ENCODE measurements at places on chromosomes 6 and 20.

DNA sequence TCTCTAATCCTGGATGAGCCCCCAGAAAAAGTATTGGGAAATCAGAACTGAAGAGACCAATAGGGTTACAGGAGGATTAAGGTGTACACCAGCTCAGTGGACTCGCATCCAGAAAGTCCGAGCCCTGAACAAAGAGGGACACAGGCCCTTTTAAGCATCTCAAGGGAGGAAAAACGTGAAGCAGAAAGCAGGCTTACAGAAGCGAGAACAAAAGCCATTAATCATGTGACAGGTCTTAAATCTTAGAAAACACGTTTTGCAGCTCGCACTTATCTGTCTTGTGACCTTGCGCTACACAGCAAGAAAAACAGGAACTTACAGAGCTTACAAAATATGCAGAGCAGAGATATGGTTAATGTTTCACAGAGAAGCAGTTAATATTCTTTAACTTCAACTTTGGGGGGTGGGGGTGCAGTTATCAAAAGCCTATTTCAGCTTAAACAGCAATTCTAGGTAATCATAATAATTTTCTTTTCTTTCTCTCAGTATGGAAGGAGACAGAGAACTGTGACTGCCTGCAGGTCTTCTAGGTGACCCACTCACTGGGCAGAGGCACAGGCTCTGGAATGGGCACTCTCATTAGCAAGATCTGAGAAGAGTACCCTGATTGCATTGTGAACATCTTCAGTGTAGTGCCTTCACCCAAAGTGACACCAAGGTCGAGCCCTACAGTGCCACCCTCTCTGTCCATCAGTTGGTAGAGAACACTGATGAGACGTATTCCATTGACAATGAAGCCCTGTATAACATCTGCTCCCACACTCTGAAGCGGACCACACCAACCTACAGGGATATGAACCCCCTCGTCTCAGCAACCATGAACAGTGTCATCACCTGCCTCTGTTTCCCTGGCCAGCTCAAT, 65.0 kb upstream of the MOCS1 start:
- DNase-seq = no peak

- no peak for DNase-seq
These were observed 43.3 kb upstream of the MRPS10 start for GRCh38 chr6:42260972-42261371.

- DNase-seq = no peak
These were observed 6.2 kb upstream of the CD93 start for GRCh38 chr20:23092384-23092756.

DNA sequence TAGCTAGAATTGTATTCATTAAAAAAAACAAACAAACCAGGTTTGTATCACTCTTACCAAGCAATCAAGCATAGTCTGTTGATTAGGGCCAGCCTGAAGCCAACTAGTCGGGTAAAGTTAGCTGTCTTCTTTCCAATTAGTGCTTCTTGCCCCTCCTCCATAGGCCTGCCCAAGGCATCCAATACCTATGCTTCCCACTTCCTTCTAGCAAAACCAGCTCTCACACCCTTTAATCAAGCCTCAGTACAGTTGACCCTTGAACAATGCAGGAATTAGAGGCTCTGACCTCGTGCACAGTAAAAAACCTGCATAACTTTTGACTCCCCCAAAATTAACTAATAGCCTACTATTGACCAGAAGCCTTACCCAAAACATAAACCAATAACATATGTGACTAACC, 119.1 kb upstream of the DTNBP1 start:
- DNase-seq = no peak

DNA sequence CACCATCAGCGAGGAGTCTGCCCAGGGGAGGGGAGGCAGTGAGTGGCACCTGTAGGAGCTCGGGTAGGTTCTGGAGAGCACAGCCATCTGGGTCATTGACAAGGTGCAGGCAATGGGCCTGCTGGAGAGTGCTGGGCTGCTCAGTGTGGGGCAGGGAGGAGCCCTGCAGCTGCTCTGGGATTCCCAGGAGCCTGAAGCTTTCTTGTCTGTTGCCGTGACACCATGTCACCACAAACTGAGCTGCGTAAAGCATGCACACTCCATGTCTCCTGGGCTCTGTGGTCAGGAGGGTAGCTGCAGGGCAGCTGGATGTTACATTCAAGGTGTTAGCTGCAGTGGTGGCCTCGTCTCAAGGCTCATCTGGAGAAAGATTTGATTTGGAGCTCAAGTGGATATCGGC, 4.5 kb upstream of the SLC22A1 start:
- DNase-seq = no peak

DNA sequence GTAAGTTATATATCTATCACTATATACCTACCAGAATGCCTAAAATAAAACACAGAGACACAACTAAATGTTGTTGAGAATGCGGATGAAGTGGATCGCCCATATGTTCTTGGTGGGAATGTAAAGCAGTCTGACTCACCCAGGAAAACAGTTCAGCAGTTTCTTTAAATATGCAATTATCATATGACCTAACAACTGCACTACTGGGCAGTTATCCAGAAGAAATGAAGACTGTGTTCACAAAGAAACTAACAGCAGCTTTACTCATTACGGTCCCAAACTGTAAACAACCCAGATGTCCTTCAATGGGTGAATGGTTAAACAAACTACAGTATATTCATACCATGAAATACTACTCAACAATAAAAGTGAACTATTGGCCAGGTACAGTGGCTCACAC, 14.3 kb upstream of the ZC3H12D start:
- no peak for DNase-seq

DNA sequence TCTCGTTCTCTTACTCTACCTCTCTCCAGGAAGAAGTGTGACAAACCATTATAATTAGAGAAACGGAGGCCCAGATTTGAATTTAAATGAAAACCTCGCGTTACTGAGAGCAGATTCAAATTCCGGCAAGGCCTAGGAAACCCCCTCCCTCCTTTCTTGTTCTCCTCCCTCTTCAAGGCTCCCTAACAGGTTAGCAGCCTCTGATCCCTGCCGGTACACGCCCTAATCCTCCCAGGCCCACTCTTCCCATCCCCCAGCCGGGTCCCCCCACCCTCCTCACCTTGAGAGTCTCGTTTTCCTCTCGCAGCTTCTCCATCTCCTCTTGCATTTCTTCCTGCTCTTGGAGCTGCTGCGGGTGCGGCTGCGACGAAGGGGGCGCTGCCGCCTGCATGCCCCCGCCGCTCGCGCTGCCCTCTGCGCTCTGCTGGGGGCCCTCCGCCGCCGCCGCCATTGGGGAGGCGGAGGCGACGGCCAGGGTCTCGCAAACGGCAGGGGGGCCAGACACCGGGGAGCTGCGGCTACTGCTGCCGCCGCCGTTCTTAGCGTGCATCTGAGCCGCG, 3.8 kb downstream of the MTCL3 start:
- no peak for DNase-seq

DNA sequence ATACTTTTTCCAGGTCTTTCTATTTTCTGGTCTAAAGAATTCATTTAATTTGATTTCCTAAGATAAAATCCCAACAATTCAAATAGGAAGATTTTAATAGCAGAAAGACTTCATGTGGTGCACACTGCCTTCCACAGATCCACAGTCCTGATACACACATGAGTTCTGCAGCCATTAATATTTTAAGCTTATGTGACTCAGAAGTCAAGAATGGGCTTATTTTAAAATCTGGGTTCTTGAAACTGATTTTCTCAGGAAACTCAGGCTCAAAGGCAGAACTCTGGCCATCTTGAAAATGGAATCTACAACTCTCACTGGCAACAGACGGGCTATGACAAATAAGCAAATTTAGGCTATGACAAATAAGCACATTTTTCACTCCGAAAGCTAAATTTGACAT, 88.2 kb downstream of the COL12A1 start:
- no peak for DNase-seq

- peak; percentile 86 for DNase-seq
These were observed 31.2 kb downstream of the PARD6B start for GRCh38 chr20:50762435-50763220.

- no peak for DNase-seq
These were observed 78.3 kb downstream of the STXBP5 start for GRCh38 chr6:147282566-147282959.

DNA sequence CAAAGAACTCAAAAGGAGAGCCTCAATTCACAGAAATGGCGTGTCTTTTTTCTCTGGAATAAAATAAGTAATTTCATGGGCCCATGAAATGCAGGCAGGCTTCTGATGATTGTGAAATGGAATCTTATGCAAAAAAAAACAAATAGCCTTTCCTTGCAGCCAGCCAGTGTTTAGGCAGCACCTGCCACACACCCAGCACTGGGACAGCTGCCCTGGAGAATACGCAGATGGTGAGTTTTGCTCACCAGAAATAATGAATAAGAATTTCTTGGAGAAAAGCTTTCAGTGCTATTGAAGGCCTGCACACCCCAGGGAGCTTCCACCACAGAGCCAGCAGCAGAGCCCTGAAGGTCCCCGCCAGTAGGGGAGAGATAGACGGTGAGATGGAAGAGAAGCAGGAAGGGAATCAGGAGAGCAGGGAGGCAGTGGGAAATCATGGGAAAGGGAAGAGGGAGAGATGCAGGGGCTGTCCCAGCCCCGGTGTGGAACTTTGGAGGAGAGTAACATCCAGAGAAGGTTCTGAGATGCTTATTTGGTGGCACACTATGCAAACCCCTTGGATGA, 54.9 kb downstream of the PXDC1 start:
- DNase-seq = no peak

DNA sequence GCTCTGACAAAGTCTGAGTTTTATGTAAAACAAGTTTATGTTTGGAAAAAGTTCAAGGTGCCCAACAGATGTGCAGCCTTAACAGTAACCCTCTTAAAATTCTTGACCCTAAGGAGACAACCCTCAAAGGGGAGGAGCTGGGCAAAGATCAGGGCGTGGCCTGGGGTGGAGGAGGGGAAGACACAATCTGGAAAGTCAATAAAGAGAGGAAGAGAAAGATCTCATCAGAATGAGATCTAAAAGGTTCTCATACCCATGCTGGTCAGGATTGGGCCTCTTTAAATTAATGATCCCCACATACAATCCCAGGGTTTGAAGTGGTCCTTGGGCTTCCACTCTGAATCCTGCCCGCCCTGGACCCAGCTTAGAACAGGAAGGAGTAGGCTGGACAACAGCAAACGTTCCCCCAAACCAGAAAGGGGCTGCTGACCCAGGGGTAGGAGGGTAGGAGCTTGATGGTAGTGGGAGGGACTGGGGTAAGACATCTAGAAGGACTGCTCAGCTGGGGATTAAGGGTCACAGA, 33.0 kb downstream of the FOXP4 start:
- no peak for DNase-seq

- DNase-seq = no peak
These were observed 69.1 kb downstream of the ELOVL4 start for GRCh38 chr6:79878142-79878748.

- DNase-seq = no peak
These were observed 9.7 kb downstream of the DDRGK1 start for GRCh38 chr20:3194617-3195280.

- DNase-seq = no peak
These were observed 58.8 kb downstream of the MKKS start for GRCh38 chr20:10375191-10375590.

GRCh38 chr6:128039543-128039942, 138.7 kb upstream of the THEMIS start:
- DNase-seq = no peak

- no peak for DNase-seq
These were observed 54.1 kb downstream of the FGD2 start for GRCh38 chr6:37059344-37060194.

DNA sequence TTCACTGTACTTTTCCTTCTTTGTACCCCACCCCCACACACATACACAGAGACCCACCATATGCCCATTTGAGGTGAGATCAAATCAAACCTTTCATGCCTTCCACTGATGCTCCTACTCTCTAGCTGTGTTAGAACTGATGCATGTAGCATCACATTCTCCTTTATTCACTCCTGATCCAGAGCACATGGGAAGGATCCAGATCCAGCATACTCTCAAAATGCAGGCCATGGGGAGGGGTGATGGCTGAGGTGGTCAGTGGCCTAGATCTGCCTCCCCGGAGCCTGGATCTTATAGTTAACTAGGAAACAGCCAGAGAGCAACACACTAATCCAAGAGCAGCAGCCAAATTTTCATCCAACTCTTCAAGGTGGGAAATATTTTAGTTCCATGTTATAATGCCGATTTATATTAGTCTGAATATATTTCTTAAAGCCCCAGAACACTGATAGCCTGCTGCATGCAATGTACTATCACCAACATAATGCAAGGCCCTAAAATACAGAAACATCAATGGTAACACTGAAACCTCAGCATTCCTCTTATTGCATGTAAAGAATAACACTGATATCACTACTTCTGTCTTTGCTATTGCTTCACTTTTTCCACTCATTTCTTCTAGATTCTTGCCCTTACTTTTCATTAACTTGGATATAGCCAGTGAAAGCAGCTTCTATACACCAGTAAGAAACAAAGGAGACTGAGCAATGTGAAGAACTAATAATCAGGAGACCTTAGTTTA, 126.8 kb upstream of the BEND6 start:
- DNase-seq = no peak

DNA sequence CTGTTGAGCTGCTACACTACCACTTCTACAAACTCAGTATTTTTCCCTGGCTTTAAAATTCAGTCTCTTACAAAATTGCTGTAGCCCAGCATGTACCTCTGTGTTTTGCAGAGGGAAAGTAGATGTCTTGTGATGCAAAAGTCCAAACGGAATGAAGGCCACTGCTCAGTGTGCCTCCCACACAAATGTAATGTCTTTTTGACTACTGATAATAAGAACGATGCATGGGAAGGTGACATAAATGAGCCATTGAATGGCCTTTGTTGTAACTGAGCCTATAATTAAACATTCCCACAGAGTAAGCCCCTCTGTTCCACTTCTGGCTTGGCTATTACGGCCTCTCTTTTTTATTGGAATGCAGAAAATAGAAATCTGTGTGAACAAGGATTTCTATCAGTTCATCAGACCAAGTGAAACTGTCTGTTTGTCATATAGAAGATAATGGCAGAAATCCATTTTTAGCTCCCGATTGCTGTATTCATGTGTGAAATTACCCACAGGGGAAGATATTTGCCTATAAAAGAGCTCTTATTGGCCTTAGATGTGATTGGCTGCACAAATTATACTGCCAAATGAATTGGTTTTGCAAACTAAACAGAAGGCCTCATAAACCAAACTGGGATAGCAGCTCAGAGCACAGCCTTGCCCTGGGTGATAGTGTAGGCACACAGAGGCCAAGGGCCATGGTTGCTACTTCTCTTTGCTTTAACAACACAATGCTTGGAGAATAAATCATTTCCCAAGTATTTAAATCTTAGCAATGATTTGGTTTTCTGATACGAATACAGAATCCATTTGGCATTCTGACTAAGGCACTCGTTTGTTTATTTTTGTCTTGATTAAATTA, 241.5 kb upstream of the PLN start:
- no peak for DNase-seq

- no peak for DNase-seq
These were observed 5.3 kb downstream of the FIG4 start for GRCh38 chr6:109696355-109696754.
